ENCODE measurements at places on chromosomes 1 and 21. TPM values are rescaled to one million over a fixed set of nuclear protein-coding genes. Genes with fewer than 3 reads are reported as not detected.
A peak's percentile ranks its signal among the peaks of the same experiment; 100 is the strongest.

CHRM3 gene
- 41.6 TPM for total RNA-seq

DNA sequence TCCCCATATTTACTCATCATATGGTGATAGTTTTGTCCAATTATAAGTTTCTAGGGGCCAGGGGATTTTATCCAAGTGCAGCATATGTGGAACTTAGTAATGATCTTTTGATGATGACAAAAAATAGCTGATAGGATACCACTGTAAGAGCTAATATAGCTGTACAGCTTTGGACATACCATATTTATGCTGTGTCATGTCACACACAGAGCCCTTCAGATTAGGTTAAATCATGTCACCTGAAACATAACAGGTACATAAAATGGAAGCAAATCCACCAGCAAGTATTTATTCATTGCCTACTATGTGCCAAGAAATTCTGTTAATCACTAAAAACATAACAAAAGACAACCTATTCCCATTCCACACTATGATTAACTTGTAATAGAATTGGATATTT lies 82.8 kb upstream of the IPO9 start:
- DNase-seq: no peak

CHI3L1 gene
- total RNA-seq: 0.18 TPM

- DNase-seq: peak; percentile 43
Measured at GRCh38 chr1:95640746-95641145, 406.7 kb downstream of the RWDD3 start.

DNA sequence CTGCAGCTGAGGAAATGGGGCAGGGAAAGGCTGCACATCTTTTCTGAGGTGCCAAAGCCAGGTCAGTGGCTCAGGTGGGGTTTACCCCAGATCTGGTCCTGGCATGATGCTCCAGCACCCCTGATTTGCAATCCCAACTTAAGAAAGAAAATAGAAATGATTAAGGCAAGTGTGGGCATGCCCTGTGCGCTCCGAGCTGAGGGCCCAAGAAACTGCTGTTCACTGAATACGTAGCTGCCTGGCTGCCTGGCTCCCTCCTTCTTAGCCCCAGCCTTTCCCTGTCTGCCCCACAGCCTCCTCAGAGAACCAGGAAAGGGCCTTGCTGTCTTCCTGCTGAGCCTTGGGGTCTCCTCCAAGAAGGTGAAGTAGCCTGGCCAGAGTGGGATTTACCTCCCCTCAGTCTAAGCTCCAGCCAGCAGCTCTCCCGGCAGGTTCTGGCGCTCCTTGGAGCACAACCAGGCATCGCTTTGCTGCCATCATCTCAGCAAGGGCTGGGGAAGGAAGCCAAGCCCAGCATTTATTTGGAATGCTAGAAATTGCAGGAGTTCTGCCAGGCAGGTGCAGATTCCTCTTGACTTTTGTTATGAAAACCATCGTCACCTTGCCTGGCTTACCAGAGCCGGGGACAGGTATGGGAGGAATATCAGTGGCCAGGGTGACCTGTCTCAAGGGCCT lies 51.3 kb upstream of the SELENON start:
- peak; percentile 88 for DNase-seq

DNA sequence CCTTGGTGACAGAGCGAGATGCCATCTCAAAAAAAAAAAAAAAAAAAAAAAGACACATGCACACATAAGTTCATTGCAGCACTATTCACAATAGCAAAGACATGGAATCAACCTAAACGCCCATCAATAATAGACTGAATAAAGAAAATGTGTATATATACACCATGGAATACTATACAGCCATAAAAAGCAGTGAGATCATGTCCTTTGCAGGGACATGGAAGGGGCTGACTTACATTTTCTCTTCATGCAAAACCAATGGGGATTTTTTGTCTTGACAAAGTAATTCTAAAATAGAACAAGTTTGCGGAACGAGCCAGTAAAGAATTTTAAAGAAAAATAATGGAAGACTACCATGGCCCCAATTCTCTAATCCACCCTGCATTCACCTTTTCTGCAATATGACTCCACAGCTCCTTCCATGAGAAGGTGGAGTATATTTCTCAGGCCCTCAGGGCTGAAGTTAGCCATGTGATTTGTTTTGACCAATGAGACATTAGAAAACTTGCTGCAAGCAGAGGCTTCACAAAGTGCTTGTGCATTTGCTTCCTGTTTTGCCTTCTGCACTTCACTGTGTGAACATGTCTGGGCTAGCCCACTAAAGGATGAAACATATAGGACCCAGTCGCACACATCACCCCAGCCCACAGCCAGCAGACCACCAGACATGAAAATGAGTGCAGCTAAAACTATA lies 78.8 kb upstream of the NR5A2 start:
- DNase-seq: no peak

DNA sequence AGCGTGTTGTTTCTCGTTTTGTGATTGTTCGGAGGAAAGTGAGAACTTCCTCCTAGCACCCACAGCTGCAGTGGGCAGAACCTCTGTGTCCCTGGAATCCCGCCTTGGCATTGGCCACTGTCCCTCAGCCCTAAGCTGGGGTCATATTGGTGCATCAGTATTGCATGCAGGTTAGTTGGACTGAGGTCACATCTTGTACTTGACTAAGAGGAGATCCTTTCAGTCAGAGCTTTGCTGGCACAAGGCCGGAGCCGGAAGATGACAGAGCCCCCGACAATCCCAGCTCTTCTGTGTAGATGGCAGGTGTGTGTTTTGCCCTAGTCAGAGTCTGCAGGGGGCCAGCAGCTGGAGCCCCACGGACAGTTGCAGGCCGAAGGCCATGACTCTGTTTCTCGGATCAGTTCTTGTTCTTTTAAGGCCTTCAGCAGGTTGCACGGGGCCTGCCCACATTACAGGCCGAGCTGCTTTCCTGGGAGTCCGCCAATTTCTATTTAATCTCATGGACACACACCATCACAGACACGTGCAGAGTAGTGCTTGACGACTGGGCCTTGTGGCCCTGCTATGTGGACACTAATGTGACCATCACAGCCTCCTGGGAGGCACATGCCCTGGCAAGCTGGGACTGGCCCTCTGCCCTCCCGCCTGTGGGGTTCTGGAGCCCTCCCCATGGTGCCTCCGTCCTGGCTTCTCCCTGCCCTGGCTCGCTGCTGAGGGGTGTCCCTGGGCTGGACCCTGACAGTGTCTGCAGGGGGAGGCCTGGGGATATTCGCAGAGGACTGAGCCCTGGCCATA lies 14.9 kb downstream of the SNAP47 start:
- DNase-seq: no peak

DNA sequence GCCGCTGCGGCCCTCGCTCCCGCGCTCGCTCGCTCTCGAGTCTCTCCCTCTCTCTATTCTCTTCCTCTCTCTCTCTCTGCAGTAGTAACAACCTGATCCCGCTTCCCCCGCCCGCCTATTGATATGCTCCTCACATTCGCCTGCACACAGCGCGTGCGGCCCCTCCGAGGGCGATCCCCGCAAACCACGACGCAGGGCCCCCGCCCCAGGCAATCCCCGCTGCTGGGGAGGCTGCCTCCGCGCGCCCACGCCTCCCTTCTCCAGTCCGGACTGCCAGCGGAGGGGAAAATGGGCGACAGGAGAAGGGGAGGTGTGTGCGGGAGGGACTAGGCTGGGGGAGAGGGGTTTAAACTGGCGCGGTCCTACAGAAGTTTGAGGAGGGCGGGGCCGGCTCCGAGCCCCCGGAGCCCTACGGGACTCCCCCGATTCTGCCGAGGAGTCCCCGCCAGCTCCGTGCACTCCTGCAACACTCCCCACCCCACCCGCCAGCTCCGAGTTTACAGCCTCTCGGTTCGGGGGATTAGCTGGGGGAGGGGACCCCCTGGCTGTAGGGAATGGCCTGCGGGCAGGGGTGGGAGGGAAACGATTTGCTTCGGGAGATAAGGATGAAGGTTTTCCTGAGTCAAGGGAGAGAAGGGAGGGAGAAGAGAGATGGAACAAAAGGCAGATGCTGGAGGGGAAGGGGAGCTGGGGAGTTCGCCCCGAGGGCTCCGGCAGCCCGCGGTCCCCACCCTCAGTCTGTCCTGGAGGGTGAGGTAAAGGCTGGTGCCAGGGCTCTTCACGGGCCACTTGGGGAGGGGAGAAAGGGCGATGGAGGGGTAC lies 66.6 kb downstream of the SYT2 start:
- DNase-seq: no peak

GRCh38 chr1:179857009-179857408 lies 20.6 kb downstream of the TOR1AIP2 start:
- DNase-seq: no peak

GRCh38 chr1:116291024-116291423 lies 82.0 kb upstream of the ATP1A1 start:
- no peak for DNase-seq

DNA sequence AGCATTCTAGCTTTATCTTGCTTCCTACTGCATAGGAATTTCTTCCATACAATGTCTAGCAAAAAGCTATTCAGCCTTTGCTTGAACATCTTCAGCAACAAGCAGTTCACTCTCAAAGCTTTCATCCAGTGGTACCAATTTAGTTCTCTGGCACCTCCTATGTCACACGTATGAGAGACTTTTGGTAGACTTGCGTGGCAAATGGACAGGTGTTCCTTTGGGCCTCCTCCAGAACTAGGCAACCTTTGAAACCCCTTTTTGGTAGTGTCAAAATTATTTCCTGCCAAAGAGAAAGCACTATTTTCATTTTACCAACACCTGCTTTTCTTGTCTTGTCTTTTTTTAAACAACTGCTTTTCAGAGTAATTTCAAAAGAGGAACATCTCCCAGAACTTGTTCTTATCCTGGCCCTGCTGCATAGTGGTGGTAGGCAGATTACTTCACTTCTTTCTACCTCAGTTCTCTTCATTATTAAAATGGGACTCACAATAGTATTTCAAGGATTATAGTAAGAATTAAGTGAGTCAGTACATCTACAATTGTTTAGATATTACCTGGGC lies 122.4 kb downstream of the MAST2 start:
- DNase-seq: no peak

SYNC gene
- total RNA-seq: 2.4 TPM

DNA sequence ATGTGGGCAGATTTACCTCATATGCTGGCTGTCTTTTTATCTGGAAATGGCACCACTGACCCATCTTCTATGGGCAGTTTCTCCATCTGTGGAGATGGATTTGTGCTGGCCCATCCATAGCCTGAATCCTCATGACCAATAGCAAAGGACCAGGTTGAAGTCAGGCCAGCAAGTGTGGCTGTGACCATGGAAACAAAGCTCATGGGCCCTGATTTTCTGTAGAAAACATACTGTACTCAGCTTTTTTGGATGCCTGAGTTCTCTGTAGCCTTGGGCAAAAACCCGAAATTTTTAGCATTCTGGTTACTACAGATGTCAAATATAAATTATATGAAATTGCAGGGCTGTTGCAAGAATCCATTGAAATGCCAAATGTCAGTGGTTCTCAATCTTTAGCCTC lies 155.0 kb downstream of the PLXNA2 start:
- no peak for DNase-seq
